Activated CD4-positive, alpha-beta T cell treated with anti-CD3 and anti-CD28 coated beads, Interleukin-2, amount 50 U/mL, for 48 hours (primary cell): ENCODE measurements at places on chromosomes 2 and 18.
A peak's percentile ranks its signal among the peaks of the same experiment; 100 is the strongest.

DNA sequence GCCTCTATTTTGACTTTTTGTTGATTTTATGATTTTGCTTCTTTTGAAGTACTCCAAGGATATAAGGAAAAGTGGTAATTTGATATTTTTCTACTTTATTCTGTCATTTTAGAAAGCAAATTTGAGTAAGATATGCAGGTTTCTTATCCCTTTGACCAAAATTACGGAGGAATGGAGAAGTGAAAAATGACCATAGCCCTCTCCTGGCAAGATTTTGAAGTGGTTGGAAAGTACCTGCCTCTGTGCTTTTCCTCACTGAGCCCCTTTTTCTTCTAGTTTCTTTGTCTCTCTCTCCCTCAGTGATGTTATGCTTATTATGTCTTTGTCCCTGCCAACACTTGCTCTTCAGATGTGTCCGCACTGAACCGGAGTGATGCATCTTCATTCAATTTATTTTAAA is 898.1 kb downstream of the EPHA4 start:
- no peak for DNase-seq

- DNase-seq = no peak
Observed at GRCh38 chr2:3025261-3025660, 352.4 kb downstream of the EIPR1 start.

DNA sequence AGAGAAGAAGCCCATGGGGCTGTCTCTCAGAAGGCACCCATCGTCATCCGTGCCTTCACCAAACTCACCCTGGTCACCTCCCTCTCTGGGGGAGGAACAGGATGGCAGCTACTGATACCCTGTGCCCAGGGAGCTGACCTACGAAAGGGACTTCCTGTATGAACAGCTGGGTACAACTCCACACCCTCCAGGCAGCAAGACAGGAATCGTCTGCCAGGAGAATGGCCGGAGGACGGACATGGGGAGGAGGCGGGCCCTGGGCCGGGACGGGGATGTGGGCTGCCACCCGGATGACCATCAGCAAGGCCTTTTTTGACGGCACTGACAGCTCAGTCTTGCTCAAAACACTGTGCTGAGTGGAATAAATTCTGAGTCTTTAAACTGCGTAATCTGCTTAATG is 243.6 kb downstream of the HDAC4 start:
- DNase-seq = no peak

- no peak for DNase-seq
Observed at GRCh38 chr2:232328516-232329460, 49.8 kb upstream of the ALPP start.

DNA sequence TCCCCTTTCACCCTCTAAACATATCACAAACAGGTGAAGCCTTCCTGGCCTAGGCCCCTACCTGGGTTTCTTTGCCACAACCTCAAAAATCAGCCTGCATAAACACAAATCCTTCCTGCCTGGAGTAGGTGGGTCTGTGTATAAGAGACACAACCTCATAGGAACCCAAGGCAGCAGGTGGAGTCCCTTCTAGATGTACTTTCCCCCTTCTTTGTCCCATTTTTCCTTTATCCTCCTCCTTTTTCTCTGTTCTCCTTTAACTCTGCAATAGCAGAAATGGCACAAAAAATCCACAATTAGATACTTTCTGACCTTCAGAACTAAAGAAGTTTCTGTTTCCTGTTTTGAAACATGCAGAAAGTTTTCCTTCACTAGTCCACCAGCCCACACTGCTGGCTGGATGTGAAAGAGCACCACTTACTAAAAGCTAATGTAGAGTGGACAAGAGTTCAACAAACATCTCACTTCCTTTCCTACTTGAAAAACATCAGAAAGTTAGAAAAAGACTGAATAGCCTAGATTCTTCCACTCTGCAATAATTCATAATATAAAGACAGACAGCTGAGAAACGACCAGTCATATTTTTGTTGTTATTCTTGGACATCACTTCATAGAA is 11.2 kb downstream of the SLC40A1 start:
- DNase-seq = no peak

- DNase-seq = no peak
Observed at GRCh38 chr2:46805401-46805951, 110.1 kb downstream of the MCFD2 start.

GRCh38 chr2:73284296-73285158 is at the start of gene FBXO41:
TSS of gene FBXO41 (minus strand) at chr2:73284478. CDS start at chr2:73269630, 14,848 bp downstream.
- DNase-seq = peak; percentile 79

GRCh38 chr18:58893388-58894099 is 28.9 kb downstream of the ZNF532 start:
- no peak for DNase-seq

- DNase-seq = no peak
Observed at GRCh38 chr2:227322530-227323205, 2.4 kb upstream of the MFF start.
